ENCODE measurements at places on chromosomes 2 and 18.

DNA sequence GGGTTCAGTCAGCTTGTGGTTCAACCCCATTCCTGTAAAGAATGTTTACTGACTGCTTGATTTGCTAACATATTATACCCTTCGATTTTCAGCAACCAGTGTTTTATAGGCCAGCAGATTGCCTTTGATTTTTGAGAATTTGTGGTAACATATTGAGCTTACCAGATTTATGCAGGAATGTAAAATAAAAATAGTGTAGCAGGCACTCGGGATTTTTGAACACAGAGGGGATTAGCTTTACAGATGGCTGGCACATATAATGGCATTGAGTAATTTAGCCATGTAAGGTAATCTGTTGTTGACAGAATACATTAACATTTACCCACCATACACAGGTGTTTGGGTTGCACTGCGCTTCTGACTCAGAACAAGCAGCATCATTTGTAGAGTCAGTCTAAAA, 354.0 kb downstream of the LRRTM1 start:
- no peak for DNase-seq

GRCh38 chr18:58806826-58807714, 57.6 kb upstream of the ZNF532 start:
- no peak for DNase-seq

DNA sequence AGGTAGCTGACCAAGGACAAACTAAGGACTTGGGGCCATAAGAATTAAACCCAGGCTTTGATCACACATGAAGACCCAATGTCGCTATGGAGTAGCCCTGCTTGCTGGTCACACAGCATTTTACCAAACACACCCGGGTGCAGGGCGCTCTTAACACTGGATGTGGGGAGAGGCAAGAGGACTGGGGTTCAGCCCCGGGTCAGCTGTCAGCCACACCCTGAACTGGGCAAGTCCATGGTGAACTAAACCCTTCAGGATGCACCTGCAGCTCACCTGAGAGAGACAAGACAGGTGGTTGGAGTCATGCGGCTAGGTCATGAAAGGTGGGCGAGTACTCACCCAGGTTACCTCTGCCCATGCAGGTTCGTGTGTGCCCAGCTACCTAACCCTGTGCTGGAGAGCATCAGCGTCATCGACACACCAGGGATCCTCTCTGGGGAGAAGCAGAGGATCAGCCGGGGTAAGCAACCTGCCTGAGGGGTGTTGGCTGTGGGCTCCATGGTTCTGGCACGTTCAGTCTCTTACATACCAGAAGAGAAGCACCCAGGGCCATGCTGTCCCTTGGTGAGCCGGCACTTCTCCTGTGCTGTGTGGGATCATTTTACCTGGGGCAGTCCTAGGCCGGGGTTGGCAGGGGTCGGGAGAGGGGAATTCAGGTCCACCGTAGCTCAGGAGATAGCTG, 15.2 kb downstream of the EHD3 start:
- DNase-seq: no peak

- DNase-seq: no peak
These were observed 11.1 kb downstream of the OBSL1 start for GRCh38 chr2:219560037-219560892.

GRCh38 chr2:121085801-121086200, 199.2 kb downstream of the TFCP2L1 start:
- no peak for DNase-seq

- peak; percentile 91 for DNase-seq
These were observed 33.8 kb upstream of the IMPA2 start for GRCh38 chr18:11947214-11948191.

GRCh38 chr2:9057939-9058761, 54.7 kb upstream of the MBOAT2 start:
- DNase-seq: no peak

DNA sequence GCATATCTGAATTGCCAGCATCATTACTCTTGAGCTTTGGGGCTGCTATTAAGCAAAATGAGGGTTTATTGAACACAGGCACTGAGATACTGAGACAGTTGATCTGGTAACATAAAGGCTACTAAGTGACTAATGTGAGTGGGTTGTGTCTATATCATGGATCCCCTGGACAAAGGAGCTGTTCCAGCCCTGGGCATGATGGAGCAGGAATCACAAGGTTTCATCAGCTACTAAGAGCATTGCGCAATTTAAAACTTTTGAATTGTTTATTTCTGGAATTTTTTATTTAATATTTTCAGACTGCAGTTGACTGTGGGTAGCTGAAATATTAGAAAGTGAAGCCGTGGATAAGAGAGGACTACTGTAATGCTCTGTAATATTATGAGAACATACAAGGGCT, 73.5 kb downstream of the MGAT5 start:
- DNase-seq: no peak

DNA sequence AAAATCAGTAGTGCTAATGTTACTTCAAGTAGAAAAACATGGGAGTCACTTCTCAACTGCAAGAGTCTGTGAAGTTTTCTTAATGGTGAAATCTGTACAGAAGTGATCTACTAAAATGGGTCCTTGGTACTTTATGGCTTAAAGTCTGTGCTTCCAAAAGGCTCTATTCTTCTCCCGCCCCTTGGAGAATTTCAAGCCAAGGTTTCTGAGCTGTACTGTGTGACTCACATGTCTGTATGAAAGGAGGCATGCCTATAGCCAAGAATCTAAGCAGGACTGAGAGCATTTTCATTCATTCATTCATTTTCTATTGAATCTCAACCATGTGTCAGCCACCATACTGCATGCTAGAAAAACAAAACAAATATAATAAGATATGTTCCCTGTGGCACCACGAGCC, 19.8 kb upstream of the DDX18 start:
- no peak for DNase-seq

DNA sequence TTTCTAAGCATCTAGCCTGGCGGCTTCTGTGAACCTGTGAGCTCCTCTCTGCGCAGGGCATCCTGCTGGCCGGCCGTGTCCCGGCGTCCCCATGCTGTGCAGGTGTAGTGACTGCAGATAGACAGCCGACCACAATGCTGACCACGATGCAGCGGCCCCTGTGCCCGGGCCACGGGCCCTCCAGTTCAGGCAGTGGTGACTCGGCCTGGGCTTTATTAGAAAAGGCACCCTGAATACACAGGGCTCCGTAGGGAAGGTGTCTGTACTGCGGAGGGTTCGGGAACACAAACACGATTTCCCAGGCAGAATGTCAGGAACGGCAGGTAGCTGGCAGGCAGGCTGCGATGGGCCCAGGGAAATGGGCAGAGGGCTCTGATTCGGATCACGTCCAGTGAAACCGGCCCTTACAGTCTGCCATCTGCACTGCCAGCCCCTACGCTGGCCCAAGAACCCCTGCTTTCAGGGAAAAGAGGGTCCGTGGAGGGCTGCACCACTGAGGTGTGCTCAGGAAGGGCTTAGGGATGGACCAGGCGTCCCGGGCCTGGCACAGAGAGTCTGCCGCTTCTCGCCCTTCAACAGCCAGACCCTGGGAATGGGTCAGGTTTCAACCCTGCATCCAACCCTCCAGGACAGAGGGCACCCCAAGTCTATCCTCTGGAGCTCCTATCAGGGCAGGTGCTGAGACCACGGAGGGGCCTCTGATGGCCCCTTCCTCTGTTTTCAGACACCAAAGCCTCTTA, 196.5 kb downstream of the HDAC4 start:
- DNase-seq: no peak

DNA sequence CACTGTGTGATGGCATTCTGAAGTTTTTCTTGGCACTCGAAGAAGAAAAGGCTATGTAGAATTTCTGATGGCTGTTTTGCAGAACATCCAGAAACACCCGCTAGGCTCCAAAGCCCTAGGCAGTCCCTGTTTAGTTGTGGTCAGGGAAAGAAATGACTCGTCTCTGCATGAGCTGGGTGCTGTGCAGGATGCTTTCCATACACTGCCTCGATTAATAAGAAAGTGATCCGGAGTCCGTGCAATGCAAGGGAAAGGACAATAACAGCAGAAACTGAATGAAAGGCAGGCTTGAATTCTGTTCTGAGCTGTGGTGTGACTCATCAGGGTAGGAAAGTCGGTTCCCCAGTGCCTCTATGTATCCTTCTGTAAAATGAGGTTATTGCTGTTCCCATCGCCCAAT, 18.7 kb downstream of the MAPRE3 start:
- DNase-seq: no peak

- no peak for DNase-seq
These were observed 95.8 kb upstream of the SMAD2 start for GRCh38 chr18:48026216-48026615.

GRCh38 chr2:67295406-67295805, 101.7 kb upstream of the ETAA1 start:
- no peak for DNase-seq

- DNase-seq: no peak
These were observed 2.5 kb upstream of the SH3RF3 start for GRCh38 chr2:109126501-109126860.

- DNase-seq: no peak
These were observed 160.9 kb downstream of the NCKAP5 start for GRCh38 chr2:133407341-133407740.

GRCh38 chr2:241460631-241461030, 47.8 kb downstream of the STK25 start:
- no peak for DNase-seq

- DNase-seq: no peak
These were observed 588 bp downstream of the TMEM214 start for GRCh38 chr2:27033253-27033852.

DNA sequence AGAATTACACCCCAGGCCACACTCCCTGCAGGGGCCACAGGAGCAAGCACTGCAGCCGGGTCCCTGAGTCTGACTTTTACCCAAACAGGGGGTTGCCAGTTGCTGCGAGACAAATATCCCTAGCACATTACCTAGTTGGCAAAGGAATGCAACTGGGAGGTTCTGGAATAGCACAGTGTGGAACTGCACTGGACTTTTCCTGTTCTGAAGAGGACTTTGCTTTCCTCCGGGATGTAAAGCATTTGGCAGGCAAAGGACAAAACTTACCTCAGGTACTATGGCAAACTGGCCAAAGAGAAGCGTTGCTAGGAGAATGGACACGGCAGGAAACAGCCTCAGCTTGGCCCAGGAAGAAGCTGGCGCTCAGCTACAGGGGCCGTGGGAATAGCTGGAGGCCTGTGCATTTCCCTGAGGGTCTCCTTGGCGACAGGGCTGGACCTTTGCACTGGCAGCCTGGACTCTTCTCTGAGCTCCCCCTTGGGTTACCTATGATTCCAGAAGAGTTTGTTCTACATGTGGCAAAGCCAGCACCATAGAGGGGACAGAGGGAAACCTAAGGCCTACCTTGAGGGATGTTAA, 45.0 kb downstream of the BCL11A start:
- no peak for DNase-seq

- DNase-seq: no peak
These were observed 267.9 kb downstream of the CTNNA2 start for GRCh38 chr2:79780781-79781180.
